ENCODE measurements at places on chromosomes 2 and 18. TPM values are rescaled to one million over a fixed set of nuclear protein-coding genes. Genes with fewer than 3 reads are reported as not detected.

The SP140 gene
- 0.85 TPM for polyA plus RNA-seq

DNA sequence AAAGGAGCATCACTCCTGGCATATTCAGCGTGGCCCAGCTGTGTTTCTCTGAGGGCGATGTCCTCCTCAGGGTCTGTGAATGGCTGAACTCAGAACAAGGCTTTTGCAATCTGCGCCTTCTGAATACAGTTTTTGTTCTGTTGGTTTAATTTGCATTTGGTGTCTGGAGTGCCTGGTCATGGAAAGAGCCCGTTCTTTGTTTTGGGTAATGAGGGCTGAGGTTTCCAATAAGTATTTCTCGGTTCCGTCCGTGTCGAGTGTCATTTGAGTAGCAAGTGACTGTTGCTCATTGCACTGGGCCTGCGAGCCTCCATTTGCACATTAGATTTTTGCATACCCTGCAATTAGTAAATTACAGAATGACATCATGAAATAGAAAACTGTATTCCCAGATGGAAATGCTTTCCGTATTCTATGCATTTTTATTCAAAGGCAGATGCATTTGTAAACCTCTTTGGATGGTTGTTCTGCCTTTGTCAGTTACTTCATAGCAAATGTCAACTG, 57.3 kb downstream of the NEDD4L start:
- no peak for DNase-seq

GRCh38 chr18:80204142-80204541, 43.2 kb downstream of the PARD6G start:
- no peak for DNase-seq

The ANKRD62 gene
- polyA plus RNA-seq = not detected

GRCh38 chr2:183222751-183223150, 98.5 kb downstream of the NUP35 start:
- DNase-seq = no peak

The TDRD15 gene
- not detected for polyA plus RNA-seq

The ANKRD30BL gene
- 0.08 TPM for polyA plus RNA-seq

DNA sequence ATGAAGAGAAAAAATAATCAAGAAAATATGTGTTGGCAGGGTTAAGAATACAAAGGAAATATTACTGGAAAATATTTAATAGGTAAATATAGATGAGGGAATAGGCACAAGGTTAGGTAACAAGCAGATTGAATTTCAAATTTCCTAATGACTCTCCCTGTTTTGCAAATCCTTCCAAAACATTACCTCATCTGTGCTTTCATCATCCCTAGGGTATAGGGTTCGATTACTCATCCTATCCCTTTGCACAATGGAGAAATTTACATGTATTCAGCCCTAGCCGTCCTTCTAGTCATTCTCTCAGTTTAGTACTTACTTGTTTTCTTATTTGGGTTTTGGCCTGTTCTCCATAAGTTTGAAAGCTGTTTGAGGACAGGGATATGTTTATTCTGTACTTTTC, 864.6 kb upstream of the FSHR start:
- no peak for DNase-seq

GRCh38 chr18:50839996-50840395, 20.2 kb upstream of the MRO start:
- no peak for DNase-seq

DNA sequence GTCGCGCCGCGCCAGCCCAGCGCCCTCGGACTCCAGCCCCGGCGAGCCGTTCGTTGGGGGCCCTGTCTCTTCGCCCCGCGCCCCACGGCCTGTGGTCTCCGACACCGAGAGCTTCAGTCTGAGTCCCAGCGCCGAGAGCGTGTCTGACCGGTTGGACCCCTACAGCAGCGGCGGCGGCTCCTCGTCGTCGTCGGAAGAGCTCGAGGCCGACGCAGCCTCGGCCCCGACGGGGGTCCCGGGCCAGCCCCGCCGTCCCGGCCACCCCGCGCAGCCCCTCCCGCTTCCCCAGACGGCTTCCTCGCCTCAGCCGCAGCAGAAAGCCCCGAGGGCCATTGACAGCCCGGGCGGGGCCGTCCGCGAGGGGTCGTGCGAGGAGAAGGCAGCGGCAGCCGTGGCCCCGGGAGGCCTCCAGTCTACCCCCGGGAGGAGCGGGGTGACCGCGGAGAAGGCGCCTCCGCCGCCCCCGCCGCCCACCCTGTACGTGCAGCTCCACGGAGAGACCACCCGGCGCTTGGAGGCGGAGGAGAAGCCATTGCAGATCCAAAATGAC, 1.4 kb downstream of the PHLPP1 start:
- peak; percentile 39 for DNase-seq

DNA sequence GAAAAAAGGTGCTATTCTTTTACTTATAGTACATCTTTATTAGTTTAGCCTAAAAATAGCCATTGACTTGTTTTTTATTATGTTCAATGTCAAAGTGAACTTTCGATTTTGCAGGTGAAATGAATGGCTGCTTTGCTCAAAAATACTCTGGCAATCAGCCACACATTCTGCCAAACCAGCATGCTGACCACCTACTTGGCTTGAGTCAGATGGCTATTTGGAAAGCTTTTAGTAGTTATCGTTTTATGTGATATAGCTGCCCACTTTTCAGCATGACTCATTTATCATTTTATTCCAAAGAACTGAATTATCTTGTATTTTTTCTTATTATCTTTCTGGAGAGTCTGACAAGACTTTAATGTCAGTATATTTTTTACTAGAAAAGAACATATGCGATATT, 1615.8 kb upstream of the TMEFF2 start:
- no peak for DNase-seq

The HRH4 gene
- 0.06 TPM for polyA plus RNA-seq

The APCDD1 gene
- polyA plus RNA-seq = 11.1 TPM

The NOSTRIN gene
- 9.6 TPM for polyA plus RNA-seq

DNA sequence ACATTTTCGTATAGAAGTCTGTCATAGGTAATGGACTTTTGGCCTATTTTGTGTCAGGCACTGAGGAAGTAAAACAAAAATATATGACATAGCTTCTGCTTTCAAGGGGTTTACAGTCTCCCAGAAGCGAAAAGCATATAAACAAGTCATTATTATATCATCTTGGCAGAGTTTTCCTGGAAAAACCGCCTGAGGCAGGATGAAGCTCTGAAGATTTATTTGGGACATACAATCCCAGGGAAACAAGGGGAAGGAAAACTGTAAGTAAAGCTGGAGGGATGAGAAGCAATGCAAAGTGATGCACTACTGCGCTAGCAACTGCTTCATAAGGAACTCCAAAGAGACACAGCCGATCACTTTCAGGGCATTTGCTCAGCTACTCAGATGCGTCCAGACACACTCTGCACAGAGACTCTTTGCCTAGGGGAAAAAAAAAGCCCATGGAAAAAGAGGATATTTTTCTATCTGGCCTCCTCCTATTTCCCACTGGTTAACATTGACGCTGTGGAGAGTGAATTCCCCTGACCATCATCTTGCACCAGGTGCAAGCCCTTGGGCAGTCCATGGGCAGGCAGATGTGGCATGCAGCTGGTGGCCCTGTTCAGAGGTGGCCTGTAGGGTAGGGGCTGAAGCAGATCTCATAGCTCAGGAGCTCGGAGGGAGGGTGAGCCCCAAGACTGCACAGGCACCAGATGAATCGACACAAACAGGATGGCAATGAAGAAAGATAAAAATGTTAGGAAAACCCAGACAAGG, 158.1 kb downstream of the METTL4 start:
- DNase-seq = no peak

The METTL8 gene
- polyA plus RNA-seq = 9.7 TPM

DNA sequence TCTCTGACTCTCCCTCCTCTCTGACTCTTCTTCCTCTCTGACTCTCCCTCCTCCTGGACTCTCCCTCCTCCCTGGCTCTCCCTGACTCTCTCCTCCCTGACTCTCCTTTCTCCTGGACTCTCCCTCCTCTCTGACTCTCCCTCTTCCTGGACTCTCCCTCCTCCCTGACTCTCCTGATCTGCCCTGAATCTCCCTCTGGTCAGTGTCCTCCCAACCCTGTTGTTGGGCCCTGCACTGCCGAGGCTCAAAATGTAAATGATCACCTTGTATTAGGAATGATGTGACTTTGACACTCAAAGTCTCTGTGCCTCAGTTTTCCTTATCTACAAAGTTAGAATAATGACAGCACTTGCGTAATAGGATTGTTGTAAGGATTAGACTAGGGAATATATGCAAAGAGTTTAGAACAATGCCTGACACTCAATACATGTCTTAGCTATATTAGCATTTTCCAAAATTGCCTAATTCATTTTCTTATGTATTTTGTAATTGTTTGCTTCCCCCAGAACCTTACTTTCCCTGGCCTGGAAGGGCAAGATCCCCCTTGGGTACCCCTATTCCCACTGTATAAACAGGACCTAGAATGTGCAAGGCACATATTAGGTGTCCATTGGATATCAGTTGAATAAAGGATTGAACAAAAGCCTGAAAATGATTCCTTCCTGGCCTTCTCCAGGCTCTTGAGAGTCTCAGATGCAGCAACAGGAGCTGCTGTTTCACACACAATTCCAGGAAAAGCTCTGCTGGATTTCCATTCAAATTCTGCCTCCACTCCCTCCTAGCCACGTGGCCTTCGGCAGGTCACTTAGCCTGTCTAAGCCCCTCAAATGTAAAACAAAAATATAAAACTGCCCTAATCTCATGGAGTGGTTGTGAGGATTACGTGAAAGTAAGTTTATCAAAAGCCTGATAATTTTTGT, 170.1 kb downstream of the INHBB start:
- peak; percentile 43 for DNase-seq

- DNase-seq = no peak
Observed at GRCh38 chr2:171187177-171187576, 26.5 kb upstream of the TLK1 start.

The CFAP65 gene
- not detected for polyA plus RNA-seq

The MOGAT1 gene
- polyA plus RNA-seq = 0.31 TPM

DNA sequence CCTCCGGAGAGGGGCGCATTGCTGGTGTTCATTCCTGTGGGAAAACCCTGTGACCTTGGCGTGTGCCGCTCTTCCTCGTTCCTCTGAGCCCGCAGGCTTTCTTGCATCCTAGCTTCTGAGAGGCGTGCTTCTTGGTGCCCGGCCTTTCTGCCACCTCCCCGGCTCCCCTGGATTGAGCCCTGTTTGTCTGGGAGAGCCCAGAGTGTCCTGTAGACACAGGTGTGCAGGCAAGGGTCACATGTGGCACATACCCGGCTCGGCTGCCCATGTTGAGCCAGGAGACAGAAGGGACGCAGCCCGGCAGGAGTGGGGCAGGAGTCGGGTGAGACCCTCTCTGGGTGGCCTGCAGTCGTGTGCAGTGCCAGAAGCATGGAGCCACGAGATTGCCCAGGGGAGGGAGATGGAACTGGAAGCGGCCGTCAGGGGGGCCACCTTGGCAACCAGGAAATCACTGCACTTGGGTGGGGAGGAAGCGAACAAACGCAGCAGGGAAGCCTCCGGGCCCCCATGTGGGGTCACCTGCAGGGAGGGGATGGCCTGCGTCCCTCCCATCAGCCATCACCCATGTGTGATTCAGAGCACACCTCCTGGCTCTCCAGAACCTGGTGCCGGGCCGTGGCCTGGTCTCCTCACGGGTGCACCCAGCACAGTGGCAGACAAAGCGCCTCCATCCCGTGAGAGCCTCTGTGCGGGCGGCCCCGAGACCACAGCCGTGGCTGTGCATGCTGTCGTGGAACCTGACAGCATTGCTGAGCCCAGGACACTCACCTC, 92.9 kb downstream of the SH3BP4 start:
- no peak for DNase-seq

- DNase-seq = no peak
Observed at GRCh38 chr2:103265521-103265920, 503.7 kb downstream of the TMEM182 start.

The REG3G gene
- polyA plus RNA-seq = not detected

The SNRNP200 gene
- polyA plus RNA-seq = 100 TPM

- no peak for DNase-seq
Observed at GRCh38 chr2:96636551-96637171, 1.5 kb downstream of the KANSL3 start.

The TRAF3IP1 gene
- 9.3 TPM for polyA plus RNA-seq

DNA sequence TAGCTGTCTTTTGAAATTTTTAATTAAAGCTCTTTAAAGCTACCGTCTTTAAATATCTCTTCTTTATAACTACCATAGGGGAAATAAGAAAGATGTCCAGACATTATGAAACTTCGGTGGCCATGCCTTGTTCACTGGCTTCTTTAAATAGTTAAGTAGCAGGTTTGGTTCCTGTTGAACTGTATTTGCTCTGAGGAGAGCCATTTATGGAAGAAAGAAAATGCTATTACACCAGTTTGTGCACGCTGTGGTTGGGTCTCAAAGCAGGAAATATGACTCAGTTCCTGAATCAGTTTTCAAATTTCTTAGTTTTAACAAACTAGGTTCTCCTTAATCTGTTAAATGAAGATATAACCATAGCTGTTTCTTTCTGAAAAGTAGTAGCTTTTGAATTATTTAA, 12.2 kb downstream of the ARPC2 start:
- DNase-seq = no peak

The PROM2 gene
- 1.4 TPM for polyA plus RNA-seq

DNA sequence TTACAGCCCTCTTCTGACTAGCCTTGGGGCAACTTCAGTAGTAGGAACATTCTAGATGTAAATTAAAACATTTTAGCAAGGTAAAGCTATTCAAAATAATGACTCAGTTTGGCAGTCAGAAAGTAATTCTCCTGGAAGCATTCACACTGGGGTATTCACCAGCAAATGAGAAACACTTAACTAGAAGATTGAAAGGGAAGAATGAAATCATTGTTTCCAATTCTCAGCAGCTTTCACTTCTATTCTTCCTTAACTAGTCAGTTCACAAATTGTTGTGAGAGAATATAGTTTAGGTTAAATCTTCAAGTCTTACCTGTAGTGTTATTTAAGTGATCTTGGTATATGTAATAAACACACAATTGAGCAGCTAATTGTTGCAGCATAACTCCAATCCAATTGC, 1135.6 kb upstream of the FAM98A start:
- DNase-seq = no peak

DNA sequence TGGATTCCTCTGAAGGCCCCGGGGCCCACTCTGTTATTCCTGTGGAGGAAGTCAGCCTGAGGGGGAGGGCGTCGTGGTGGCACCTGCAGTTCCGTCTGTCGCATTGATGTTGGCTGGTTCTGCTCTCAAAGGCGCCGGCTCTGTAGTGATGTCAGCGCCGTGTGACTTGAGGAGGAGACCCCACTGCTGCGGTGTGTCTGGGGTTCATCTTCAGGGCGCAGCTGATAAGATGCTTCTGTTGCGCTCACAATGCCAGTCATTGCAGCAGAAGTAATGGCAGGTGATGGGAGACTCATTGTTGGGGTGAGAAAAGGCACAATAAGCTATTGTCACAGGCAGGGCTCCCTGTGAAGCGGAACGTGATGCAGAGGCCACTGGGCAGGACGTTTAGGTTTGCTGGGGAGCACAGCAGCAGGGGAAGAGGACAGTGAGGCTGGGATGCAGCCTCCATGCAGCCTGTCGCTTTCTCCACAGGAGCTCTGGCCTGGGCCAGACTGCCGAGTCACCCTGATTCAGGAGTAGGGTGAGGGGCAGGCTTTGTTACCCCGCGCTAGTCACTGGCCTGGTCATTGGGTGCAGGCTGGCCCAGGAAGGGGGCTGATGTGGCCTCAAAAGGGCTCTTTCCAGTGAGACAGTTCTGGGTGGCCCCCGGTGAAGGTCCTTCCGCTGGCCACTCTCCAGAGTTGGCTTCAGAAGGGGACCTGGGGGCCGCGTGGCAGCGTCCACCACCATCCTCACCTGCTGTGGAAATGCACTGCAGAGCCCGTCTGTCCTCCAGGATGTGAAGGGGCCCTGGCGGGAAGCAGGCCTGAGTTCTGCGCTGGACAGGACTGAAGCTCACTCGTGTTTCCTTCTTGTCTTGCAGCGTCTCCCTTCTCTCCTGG, 42.9 kb downstream of the SH3BP4 start:
- no peak for DNase-seq

The CNRIP1 gene
- 22.4 TPM for polyA plus RNA-seq
